ENCODE measurements at places on chromosomes 3 and 15.

- no peaks in the 10 kb centered on the region for H3K36me3 ChIP-seq
- H3K4me1 ChIP-seq, result no peaks in the 10 kb centered on the region
- no peaks in the 10 kb centered on the region for H3K27me3 ChIP-seq
- H3K27ac ChIP-seq, result no peak overlapping the region
- no peak for DNase-seq
Measured at GRCh38 chr3:87674397-87675161, 384.2 kb downstream of the CGGBP1 start.

GRCh38 chr3:123152687-123153086 is 49.1 kb upstream of the SEC22A start:
- DNase-seq, result peak; percentile 58
- H3K4me3 ChIP-seq, result no peak overlapping the region
- H3K36me3 ChIP-seq, result peaks cover 14% of the 10 kb centered on the region
- no peaks in the 10 kb centered on the region for H3K4me1 ChIP-seq
- no peak overlapping the region for H3K27ac ChIP-seq

DNA sequence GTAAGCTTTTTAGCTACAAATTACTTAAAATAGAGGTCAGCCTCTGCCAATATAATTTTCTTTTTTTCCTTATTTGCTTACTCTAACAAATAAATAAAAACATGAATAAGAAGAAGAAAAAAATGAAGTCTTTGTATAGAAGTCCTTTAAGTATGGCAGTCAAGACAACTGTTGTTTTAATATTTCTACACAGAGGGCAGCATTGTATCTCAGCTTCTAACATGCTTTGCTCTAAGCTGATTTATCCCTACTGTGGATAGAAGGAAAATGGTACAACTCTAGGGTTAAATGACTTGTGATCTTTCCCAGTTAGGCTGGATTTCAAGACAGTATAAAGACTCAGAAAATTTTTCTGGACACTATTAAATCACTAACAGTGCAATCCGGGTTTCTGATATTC is 104.3 kb upstream of the MEIS2 start:
- no peaks in the 10 kb centered on the region for H3K27me3 ChIP-seq
- no peaks in the 10 kb centered on the region for H3K4me1 ChIP-seq

- no peaks in the 10 kb centered on the region for H3K27me3 ChIP-seq
- no peak for DNase-seq
- no peak overlapping the region for H3K27ac ChIP-seq
- H3K4me1 ChIP-seq, result no peaks in the 10 kb centered on the region
- H3K36me3 ChIP-seq, result no peaks in the 10 kb centered on the region
Measured at GRCh38 chr15:49751751-49752150, 130.9 kb downstream of the DTWD1 start.

DNA sequence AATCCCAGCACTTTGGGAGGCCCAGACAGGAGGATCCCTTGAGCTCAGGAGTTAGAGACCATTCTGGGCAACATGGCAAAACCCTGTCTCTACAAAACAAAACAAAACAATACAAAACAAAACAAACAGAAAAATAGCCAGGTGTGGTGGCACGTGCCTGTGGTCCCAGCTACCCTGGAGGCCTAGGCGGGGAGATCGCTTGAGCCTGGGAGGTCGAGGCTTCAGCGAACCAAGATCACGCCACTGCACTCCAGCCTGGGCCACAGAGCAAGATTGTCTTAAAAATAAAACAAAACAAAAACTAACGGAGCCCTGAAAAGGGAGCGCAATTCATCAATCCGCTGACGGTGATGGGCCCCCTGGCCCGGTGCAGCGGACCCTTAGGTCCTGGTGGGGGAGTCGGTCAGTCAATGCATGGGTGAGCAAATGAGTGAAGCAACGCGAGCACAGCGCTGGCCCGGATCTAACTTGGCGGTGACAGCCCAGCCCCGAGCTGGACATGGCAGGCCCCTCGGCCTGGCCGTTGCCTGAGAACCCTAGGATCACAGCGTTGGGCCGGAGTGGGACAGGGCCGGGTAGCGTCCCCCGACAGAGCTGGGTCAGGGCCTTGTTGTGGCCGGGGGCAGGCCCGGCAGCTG is 52.4 kb upstream of the BLM start:
- no peaks in the 10 kb centered on the region for H3K4me1 ChIP-seq
- DNase-seq, result no peak
- peak overlapping the region; percentile 84 for H3K27ac ChIP-seq

DNA sequence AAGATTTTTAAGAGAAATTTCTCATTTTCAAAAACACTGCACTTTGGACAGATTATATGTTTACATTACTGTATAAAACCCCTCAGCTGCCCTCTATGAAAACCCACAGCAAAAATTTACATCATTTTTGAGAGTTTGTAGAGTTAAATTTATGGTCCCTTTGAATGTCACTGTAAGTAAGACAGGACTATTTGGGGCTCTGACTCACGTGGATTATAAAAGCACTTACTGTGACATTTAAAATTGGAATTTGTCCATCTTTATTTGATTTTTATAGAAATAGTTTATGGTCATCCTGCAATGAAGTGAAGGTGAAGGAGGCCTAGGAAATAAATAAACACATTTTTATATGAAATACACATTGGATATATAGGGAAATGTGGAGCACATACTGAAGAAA is 149.6 kb downstream of the GAP43 start:
- H3K27me3 ChIP-seq, result no peaks in the 10 kb centered on the region
- no peak for DNase-seq
- no peaks in the 10 kb centered on the region for H3K4me1 ChIP-seq
- no peak overlapping the region for H3K4me3 ChIP-seq
- no peaks in the 10 kb centered on the region for H3K36me3 ChIP-seq
- H3K27ac ChIP-seq, result no peak overlapping the region

- no peaks in the 10 kb centered on the region for H3K27me3 ChIP-seq
- no peak overlapping the region for H3K27ac ChIP-seq
- DNase-seq, result no peak
- no peaks in the 10 kb centered on the region for H3K4me1 ChIP-seq
Measured at GRCh38 chr3:117632191-117632590, 922.6 kb downstream of the TUSC7 start.

GRCh38 chr3:56753206-56753820 is 48.4 kb downstream of the ARHGEF3 start:
- no peak for DNase-seq
- no peak overlapping the region for H3K27ac ChIP-seq
- no peaks in the 10 kb centered on the region for H3K4me1 ChIP-seq
- no peaks in the 10 kb centered on the region for H3K27me3 ChIP-seq

DNA sequence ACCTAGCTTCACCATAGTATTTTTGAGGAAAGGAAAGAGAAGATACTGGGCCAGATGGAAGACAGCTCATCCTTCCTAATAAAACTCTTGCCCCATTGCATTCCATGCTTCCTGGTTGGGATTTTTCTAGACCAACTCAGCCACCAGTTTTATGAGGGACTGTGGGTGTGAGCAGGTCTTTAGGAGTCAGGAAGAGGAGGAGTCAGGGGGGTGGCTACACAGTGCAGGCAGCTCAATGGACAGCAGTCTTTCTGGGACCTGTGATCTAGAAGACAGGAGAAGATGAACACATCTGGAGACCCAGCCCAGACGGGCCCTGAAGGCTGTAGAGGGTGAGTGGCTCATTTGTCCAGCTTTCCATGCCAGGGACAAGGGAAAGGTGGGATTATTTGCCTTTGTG is at the start of gene NOX5:
Gene NOX5 (plus strand): TSS at position 242 of the 400 bp plus-strand sequence. CDS start 41 bp downstream, at position 283.
- H3K36me3 ChIP-seq, result no peaks in the 10 kb centered on the region
- H3K4me1 ChIP-seq, result no peaks in the 10 kb centered on the region
- H3K27ac ChIP-seq, result no peak within 1 kb of the TSS
- no peak within 1 kb of the TSS for H3K4me3 ChIP-seq
- DNase-seq, result no peak
- no peaks in the 10 kb centered on the region for H3K27me3 ChIP-seq

- DNase-seq, result no peak
- no peak overlapping the region for H3K27ac ChIP-seq
- H3K4me1 ChIP-seq, result no peaks in the 10 kb centered on the region
- H3K36me3 ChIP-seq, result no peaks in the 10 kb centered on the region
- no peaks in the 10 kb centered on the region for H3K27me3 ChIP-seq
- H3K4me3 ChIP-seq, result no peak overlapping the region
Measured at GRCh38 chr15:99467853-99468464, 97.8 kb upstream of the MEF2A start.

DNA sequence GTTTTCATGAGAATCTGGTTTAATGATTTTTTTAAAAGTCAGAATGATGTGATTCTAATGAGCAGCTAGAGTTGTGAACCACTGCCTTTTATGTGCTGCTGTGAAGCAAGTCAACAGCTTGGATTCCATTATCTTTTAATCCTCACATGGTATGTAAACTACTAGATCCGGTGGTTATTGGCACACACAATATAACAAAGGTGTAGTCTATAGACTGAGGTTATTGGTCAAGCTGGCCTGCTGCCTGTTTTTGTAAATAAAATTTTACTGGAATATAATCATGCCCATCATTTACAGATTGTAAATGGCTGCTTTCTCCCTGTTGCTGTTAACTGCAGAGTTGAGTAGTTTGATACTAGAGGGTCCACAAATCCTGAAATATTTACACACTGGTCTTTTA is 103.1 kb downstream of the OTOL1 start:
- H3K4me1 ChIP-seq, result no peaks in the 10 kb centered on the region
- no peak overlapping the region for H3K4me3 ChIP-seq
- H3K27ac ChIP-seq, result no peak overlapping the region
- no peaks in the 10 kb centered on the region for H3K36me3 ChIP-seq
- DNase-seq, result no peak
- no peaks in the 10 kb centered on the region for H3K27me3 ChIP-seq
